Neural progenitor cell (in vitro differentiated cells): ENCODE measurements at places on chromosomes 3 and 15. TPM values are rescaled to one million over a fixed set of nuclear protein-coding genes. Genes with fewer than 3 reads are reported as not detected.
A peak's percentile ranks its signal among the peaks of the same experiment; 100 is the strongest.

GRCh38 chr15:70301396-70301795, 203.7 kb upstream of the TLE3 start:
- no peak for DNase-seq

- no peak for DNase-seq
Observed at GRCh38 chr15:41895491-41895890, 1.6 kb upstream of the SPTBN5 start.

DNA sequence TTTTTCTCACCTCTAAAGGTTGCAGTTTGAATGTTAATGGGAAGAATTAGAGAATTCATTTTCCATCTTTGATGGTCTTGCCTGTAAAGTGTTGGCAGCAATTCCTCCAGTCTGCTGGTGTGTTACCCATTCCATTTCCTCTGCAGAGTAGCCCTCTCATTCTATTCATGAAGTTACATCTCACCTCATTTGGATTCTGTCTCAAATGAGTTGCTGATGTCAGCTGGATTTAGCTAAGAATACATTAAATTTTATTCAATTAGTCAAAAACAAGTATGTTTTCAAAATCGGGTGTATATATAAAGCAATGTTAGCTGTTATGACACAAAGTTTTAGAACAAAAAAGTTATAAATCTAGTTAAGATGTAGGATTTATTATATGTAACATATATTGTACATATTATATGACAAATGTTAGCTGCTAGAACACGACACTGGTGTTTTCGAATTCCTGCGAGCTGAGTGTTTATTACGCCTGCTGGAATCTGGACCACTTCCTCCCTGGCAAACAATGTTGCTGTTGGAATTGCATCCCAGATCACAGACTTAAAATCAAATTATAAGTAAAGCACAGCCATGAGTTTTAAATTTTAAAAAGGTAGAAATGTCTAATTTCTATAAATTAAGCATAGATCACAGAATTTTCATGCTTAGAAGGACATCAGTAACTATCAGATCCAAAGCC, 516.2 kb downstream of the OCA2 start:
- no peak for DNase-seq

DNA sequence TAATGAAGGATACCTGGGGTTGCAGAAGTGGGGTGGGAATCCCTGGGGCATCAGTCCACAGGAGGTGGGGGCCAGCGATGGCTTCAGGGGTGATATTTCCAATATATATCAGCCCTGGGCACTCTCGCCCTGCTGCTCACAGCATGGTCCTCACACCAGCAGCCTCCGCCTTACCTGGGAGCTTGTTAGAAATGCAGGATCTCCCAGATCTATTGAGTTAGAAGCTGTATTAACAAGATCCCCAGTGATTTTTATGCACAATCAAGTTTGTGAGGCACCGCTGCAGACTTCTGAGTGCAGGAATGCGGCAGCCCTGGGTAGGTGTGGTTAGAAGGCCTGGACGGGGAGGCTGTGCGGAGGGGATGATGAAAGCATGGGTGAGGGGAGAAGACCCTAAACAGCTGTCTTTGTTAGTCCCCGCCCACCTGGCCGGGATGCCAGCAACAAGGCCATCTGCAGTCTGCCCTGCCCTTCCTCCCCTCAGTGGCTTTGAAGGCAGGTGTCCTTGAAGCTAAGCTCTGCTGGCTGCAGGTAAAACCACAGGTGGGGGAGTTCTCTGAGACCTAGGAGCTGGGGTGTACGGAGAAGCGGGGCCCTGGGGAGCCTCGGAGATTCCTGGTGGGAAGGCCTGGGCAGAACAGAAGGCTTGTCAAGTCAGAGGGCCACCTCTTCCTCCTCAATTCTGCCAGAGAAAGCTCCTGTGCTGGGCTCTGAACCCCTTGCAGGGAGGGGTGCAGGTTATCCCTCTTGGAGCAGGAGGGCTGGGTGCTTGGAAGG, 11.4 kb downstream of the FAM107A start:
- peak; percentile 52 for DNase-seq

DNA sequence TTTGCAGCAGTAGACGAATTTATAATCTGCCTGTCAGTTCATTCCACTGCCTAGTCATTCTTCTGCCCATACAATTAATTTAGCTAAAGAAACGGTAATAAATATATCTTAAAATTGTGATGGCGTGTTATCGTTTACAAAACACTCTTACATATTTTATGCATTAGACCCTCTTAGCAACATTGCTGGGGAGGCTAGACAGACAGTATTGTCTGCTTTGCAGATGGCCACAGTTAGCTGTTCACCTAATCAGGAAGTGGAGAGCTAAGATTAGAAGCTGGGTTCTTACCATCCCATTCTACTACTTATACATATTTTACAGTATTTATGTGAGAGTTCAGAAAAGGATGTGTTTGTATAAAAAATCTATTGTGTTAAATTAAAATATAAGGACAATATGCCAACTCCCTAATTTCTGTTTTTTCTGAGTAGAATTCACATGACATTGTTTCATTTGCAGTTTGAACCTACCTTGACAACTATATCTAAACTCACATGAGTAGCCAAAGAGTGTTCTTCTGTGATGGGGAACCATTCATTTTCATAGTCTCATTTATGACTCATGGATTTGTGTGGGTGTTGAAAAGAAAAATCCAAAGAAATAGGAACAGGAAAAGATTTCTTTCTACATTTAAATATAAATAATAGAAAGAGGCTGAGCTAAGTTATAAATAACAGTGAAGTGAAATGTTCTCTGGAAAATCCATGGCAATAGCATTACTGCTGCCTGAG, 41.7 kb upstream of the C3orf80 start:
- no peak for DNase-seq

DNA sequence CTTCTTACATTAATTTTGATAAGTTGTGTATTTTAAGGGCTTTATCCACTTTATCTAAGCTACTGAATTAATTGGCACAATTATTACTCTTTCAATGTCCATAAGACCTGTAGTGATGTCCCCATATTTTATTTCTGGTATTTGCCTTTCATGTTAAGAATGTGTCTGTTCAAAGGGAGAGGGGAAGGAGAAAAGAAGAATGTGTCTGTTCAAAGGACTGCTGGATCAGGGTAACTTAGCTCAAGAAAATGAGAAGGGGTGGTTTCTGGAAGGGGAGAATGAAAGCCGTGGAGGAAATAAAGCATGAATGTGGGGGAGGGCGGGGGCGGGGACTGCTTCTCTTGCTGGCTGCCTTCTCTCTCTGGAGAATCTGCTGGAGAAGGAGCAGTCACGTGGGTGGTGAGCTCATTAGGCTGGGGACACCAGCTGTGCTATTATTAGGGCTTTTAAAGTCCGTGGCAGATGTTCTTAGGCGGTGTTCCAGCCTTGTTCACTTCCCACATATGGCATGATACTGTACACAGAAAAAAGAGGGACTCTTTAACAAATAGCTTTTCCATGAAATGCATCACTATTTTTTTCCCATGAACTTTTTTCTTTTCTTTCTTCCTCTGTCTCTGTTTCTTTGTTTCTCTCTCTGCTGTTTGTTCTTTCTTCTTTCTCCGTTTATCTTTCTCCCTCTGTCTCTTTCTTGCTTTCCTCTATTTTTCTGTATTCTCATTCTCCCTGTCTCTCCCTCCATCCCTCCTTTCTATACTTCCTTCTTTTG, 63.7 kb upstream of the ULK4 start:
- peak; percentile 95 for DNase-seq

TRANK1 gene
- 10.5 and 12.1 TPM in 2 replicates for total RNA-seq

CYP8B1 gene
- total RNA-seq: not detected in 2 replicates

SLC12A1 gene
- 0.19 TPM in 1 of 2 replicates, not detected in the other for total RNA-seq

TM4SF4 gene
- 0.15 TPM in 1 of 2 replicates, not detected in the other for total RNA-seq
